ENCODE measurements at places on chromosomes 4 and X.

DNA sequence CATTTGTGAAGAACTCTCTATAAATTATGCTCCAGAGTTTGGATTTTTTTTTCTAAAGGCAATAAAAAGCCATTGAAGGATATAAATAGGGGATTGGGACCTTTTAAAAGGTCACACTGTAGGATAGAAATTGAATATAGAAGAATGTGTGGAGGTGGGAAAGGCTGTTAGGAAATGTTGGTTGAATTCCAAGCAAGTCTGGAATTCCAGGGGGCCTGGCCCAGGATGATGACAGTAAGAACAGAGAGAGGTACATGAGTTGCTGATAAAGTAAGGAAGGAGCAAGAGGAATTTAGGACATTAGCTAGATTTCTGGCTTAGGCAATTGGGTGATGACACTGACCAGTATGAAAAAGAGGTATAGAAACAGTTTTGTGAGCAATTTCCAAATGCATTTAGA is 95.4 kb upstream of the USP38 start:
- DNase-seq, result no peak

DNA sequence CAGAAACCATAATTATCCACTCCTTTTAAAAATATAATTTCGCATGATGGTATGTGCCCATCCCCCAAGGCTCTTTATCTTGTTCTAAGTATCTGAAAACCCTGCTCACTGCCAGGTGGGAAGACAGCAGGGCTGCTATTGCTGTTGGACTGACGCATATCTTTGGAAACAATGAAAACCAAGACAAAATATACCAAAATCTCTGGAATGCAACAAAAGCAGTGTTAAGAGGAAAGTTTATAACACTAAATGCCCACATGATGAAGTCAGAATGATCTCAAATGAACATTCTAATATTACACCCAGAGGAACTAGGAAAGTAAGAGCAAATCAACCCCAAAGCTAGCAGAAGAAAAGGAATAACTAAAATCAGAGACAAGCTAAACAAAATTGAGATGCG is 162.0 kb downstream of the FAM47B start:
- DNase-seq, result no peak

- DNase-seq, result peak; percentile 81
Observed at GRCh38 chrX:9995855-9996339, 28.7 kb downstream of the CLDN34 start.

DNA sequence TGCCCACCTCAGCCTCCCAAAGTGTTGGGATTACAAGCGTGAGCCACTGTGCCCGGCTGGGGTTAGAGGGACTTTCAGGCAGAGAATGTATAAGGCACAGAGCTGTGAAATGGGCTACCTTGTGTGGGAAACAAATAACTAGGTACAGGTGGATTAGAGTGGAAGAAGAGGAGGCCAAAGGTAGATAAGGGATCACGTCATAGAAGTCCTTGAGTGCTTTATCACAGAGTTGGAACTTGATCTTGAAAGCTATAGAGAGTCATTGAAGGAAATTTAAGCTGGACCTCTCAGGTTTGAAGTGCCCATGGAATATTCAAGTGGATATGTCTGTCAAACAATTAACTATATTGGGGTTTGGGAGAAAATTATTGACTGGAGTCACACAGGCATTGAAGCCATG is 8.4 kb downstream of the N4BP2 start:
- no peak for DNase-seq

DNA sequence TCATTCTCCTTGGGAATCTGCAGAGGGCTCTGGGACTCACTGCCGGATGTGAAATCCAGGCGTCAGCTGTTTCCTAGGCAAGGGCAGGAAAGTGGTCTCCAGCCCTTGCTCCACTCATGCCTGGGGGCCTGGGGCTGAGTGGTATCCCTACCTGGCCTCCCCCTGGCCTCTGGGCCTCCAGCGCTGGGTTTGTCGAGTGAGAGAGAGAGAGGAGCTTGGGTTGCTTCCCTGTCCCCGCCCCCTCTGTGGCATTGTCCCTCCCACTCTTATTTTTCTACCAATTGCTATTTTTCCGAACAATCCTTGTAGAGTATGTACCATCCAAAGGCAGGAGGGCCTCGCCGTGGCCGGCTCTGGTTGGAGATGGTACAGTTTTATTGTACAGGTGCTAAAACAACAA is 53.1 kb downstream of the ELF4 start:
- DNase-seq, result no peak

- no peak for DNase-seq
Observed at GRCh38 chr4:10001757-10002156, 19.5 kb downstream of the SLC2A9 start.

DNA sequence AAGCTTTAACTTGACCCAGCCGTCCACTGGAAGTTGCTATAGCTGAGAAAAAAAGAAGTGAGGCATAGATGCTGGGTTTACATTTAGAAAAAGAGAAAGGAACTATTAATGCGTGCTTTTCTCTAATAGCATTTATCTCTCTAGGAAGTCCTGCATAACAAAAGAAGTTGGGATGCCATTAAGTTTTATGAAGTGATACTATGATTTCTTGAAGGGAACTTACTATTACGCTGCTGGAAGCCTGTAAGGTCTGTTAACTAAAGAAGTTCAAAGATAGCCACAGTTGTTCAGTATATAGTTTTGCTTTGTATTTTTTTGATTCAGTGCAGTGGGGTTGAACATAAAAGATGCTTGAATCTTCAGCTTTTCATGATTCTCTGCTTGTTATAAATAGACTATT is 203.4 kb downstream of the CCSER1 start:
- DNase-seq, result no peak

GRCh38 chr4:95153182-95153581 is 395.4 kb downstream of the BMPR1B start:
- no peak for DNase-seq

- DNase-seq, result no peak
Observed at GRCh38 chr4:43163101-43163792, 270.7 kb downstream of the GRXCR1 start.

DNA sequence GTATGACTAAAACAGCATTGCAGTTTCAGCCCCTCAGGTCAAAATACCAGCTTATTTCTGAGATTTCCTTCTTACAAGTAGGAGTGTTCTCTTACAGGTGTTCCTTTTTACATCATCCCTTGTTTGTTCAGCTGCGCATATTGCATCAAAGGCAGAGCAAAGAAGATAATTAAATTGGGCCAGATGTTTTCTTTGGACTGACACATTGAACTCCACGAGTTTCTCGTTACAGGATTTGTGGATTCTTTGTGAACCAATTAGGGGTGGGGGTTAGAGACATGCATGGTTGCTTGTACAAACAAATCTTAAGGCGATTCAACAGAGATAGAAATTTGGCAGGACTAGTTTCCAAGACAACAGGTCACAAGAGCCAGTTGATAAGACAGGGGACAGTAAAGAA is 95.7 kb downstream of the SPANXN4 start:
- no peak for DNase-seq

- no peak for DNase-seq
Observed at GRCh38 chrX:110435196-110435595, 76.5 kb downstream of the RTL9 start.

DNA sequence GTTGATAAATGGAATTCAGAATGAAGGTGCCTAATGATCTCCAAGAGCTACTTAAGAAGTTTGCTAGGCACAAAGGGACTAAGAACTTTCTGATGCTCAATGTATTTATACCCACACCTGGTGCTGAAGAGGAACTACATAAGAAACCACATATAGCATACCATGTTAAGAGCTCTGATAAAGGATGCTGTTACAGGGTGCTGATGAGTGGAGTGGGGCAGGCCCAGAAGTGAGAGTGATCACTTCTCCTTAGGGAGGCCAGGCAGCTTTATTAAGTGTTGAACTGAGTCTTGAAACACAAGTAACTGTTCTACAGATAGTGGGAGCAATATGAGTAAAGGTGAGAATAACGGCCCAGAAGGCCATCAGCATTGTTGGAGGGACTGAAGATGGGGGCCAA is 68.3 kb upstream of the CHRDL1 start:
- DNase-seq, result no peak

DNA sequence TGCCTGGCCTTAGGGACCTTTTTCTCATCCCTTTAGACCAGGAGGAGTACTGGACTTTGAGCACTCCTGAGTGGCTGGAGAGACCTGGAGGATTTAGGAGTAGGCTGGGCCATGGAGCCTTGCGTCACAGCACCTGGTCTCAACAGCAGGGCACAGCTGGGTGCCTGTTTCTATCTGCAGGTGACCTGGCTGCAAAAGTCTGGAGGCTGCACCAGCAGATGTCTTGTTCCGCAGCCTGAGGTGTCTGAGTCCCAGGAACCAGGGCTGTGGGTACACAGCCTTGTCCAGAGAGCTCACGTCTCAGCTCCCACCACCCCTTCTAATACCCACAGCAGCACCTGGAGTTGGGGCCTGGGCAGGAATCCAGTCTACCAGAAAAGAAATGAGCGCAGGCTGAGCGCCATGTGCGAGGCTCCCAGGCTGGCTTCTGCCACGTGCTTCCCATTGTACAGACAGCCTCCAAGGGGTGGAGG is 5.0 kb upstream of the NSD2 start:
- DNase-seq, result no peak

- peak; percentile 72 for DNase-seq
Observed at GRCh38 chr4:113756005-113756410, 5.5 kb downstream of the CAMK2D start.

DNA sequence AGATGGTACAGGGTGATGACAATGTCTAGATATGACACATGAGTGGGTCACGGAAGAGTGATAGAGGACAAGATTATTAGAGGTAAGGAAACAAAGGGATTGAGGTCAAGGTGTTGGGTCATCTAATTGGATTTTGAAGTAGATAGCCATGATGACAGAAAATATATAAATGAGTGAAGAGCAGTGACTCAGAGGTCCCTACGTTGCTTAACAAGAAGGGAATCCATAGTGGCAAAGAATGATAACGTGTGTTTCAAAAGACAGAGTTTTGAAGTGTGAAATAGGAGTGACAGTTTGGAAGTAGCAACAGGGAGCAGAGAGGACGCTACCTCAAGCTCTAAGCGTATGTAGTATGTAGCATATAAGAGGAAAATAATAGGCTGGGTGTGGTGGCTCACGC is 22.2 kb upstream of the CAMK2D start:
- peak; percentile 56 for DNase-seq

DNA sequence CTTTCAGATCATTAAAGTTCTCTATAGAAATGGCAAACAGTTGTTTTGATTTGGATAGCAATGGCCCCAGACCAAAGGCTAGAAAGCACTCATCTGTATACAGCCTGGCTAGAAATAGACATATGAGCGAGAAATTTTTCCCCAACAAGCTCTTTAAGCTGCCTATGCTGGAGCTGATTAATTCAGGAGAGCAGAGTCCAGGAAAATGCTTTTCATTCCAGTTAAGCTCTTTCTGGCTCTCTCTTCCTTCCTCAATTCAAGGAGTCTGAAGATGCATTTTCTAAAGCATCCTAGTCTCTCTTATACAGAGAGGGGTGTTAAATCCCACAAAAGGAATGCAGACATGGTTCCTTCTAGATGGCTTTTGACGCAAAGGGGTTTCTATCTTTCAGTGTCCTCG is 141.7 kb upstream of the RAI2 start:
- no peak for DNase-seq

DNA sequence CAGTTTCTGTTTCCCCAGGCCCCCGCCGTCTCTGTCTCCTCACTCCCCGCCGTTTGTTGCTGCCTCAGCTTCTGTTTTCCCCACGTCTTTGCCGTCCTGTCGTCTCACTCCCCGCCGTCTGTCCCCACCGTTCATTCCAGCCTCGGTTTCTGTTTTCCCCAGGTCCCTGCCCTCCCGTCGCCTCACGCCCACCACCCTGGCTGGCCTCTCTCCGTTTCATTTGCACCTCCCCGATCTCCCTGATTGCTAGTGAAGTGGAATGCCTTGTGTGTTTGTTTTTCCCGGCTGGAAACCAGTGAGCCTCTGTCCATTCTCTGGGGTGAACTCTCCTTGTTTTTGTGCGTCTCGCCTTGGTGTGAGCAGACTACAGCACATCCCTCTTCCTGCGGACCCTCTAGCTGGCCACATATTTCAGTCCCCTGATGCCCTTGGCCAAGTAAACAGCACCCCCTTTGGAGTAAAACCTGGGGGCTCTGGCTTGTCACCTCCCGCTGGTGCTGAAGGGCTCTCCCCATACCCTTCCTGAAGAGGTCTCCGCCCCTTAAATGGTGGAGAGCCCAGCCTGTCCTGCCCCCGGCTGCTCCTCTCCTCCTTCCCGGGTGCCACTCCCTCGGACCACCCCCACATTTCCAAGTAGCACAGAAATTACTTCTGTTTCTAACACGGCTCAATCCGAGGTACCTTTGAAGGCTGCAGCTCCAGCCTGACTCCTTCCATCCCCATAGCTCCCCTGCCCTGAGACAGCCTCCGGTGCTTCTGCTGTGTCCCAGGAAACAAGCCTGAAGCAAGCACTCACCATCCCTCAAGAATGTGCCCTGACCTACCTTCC is 13.2 kb downstream of the TMEM175 start:
- no peak for DNase-seq
